ENCODE measurements at places on chromosomes 11 and 22.

DNA sequence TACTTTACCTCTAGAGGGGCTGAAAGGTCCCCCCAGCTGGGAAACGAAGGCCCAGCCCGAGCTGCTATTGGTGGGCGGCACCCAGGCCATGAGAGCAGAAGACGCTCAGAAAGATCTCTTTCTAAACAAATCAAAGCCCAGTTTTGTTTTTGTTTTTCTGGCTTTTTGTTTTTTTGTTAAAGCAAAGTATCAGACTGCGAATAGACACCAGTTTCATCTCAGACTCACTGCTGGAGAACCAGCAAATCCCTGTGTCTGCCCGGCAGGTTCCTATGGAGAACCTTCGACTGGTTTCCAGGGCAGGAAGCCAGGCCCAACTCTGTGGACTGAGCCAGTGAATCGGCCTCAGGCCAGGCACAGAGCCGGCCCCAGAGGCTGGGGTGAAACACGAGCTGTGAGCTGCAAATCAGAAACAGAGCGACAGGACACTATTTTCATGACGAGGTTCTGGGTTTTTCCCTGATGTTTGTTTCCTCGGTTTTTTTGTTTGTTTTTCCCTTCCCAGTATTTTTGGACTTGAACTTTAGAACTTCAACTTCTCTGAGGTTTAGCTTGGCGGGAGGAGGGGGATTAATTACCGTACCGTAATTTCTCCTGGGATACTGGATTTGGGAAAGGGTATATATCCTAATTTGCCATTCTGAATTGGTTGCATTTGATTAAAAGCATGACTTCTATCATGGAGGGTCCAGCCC, 16.0 kb upstream of the B4GALNT4 start:
- DNase-seq = peak; percentile 38

DNA sequence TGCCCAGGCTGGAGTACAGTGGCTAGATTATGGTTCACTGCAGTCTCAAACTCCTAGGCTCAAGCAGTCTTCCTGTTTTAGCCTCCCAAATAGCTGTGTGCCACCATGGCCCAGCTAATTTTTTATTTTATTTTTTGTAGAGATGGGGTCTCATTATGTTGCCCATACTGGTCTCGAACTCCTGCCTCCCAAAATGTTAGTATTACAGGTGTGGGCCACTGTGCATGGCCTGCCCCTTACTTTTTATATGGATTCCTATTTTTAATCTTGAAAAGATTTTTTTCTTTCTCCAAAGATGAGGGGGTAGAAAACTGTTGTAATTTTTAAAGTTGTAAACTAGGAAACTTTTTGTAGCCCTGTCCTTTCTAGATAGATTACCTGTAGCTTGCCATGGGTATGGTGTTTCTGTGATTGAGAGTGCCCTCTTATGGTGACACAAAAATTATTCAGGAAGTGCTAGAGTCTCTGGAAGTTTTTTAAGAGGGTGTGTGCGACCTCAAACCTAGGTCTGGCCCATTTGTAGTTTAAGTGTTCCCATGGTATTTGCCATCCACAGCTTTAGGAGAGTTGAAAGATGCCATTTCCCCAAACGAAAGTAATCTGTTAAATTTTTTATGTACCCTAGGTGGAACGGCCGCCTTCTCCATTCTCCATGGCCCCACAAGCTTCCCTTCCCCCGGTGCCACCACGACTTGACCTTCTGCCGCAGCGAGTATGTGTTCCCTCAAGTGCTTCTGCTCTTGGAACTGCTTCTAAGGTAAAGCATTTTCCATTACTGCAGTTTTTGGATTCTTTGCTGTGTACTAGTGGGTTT, 32.4 kb downstream of the MCAM start:
- DNase-seq = peak; percentile 54

GRCh38 chr11:27443746-27444507, 28.7 kb downstream of the LGR4 start:
- DNase-seq = no peak

DNA sequence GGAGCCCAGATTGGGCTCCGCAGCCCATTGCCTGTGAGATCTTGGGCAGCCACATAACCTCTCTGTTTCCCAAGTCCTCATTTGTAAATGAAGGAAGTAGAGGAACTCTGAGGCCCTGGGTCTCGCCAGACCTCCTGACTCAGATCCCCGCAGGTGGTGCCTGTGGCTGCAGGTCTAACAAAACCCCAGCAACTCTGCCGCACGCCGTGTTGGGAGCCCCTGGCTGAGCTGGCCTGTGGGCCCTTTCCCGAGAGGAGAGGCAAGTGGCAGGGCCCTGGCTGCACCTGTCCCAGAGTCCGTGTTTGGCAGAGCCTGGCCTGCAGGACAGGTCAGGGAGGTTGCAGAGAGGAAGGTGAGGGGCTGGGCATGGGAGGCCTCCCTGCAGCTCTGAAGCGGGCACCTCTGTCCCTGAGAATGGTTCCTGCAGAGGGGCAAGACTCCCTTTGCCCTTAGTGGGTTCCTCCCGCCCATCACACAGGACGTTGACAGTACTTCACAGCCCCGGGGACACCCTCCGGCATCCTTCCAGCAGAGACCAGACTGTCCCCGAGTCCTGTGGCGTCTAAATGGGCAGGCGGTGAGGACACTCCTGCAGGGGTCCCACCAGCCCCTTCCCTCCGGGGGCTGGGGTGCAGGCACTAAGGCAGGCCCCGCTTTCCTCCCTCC, 67.7 kb downstream of the ARHGAP8 start:
- DNase-seq = no peak

- DNase-seq = no peak
These were observed 6.4 kb downstream of the FADS2 start for GRCh38 chr11:61834278-61835048.

GRCh38 chr22:23772649-23773473, at the start of gene MMP11:
TSS of gene MMP11 (plus strand) at chr22:23772849. CDS start at chr22:23772871, 22 bp downstream.
- DNase-seq = peak; percentile 65

DNA sequence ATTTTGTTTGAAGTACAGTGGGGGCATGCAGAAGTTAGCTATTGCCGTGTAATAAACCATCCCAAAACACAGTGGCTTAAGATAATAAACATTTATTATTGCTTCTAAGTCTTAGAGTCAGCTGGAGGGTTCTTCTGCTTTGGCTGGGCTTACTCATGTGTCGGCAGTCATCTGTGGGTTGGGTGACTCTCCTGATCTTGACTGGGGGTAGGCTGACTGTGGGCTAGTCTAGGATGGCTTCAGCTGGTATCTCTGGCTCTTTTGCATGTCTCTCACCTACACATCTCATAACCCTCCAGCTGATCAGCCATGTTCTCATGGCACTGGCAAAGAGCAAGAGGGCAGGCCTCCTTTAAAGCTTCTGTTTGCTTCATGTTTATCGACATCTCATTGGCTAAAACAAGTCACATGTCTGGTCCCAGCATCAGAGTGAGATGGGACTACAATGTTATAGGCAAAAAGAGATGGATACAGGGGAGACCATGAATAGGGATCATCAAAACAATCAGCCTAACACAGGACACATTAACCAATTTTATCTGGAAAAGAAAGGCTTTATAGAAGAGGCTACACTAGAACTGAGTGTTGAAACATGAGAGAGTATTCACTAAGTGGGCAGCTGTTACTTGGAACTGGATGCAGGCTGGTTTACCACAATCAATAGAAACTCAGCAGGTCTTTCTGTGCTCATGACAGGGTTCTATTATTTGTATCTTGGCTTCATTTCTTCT, 5.1 kb downstream of the LRRC51 start:
- DNase-seq = no peak

DNA sequence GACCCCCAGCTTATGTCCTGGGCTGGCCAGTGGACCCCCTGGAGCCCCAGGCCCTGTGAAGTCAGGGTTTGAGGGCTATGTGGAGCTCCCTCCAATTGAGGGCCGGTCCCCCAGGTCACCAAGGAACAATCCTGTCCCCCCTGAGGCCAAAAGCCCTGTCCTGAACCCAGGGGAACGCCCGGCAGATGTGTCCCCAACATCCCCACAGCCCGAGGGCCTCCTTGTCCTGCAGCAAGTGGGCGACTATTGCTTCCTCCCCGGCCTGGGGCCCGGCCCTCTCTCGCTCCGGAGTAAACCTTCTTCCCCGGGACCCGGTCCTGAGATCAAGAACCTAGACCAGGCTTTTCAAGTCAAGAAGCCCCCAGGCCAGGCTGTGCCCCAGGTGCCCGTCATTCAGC, 24.6 kb downstream of the CSF2RB start:
- no peak for DNase-seq

DNA sequence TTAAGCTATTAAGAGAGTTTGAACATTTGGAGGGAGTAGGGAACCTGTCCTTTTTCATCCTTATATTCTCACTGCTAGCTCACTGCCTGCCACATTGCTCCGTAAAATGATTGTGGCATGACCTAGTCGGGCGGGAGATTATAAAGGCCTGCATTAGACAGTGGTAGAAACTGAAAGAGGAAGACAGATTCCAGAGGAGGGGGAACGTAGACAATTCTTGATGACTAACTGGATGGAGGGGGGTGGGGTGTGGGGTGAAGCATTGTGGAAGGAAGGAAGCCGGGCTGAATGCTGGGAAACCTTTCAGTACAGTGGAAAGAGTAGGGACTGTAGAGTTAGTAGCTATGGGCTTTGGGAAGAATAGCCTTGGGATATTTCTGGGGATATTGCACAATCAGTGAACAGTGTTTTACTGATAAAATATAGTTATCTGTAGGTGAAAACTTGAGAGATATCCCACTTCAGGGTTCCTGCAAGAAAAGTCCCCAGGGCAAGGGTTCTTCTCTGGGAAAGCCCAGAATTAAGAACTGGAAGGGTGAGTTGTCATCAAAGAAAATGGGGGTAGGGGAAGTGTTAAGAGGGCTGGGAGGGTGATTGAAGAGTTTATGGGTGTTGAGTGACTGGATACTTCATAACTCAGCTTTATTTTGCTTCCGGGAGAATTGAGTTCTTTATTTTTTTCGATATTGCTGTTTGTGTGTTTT, 2.1 kb downstream of the MED15 start:
- DNase-seq = peak; percentile 96

DNA sequence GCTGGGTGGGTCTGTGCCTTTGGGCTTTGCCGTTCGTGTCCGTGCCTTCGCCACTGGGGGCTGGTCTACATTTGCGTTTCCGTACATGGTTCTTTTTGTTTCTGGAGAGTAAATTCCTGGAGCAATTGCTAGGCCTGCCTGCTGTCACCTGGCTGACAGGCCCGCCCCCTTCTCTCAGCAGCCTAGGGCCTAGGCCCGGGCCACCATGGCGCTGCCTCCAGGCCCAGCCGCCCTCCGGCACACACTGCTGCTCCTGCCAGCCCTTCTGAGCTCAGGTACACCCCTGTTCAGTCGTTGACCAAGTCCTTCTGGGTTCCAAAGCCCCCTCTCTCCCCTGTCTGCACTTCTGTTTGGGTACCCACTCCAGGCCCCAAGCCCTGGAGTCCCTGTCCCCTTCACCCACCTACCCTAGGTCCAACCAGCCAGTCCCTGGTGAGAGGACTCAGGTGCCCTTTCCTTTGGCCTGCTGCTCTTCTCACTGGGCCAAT, 649 bp downstream of the TMEM25 start:
- DNase-seq = no peak

DNA sequence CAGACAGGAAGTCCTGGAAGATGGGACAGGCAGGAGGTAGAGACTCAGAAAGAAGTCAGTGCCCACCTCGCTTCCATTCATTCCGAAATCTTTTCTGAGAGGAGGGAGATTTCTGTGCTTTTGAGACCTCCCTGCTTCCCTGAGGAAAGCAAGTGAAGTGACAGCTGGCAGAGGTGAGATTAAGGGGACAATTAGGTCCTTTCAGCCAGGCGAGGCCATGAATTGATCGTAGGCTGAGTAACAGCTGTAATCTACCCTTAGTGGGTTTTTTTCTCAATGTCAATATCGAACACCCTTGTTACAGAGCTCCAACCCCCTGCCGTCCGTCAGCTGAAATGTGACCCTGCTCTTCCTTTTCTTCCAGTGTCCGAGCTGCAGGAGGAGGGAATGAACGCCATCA, 96.0 kb downstream of the PARVA start:
- DNase-seq = no peak

GRCh38 chr11:48270621-48271020, 7.0 kb downstream of the OR4X1 start:
- no peak for DNase-seq

DNA sequence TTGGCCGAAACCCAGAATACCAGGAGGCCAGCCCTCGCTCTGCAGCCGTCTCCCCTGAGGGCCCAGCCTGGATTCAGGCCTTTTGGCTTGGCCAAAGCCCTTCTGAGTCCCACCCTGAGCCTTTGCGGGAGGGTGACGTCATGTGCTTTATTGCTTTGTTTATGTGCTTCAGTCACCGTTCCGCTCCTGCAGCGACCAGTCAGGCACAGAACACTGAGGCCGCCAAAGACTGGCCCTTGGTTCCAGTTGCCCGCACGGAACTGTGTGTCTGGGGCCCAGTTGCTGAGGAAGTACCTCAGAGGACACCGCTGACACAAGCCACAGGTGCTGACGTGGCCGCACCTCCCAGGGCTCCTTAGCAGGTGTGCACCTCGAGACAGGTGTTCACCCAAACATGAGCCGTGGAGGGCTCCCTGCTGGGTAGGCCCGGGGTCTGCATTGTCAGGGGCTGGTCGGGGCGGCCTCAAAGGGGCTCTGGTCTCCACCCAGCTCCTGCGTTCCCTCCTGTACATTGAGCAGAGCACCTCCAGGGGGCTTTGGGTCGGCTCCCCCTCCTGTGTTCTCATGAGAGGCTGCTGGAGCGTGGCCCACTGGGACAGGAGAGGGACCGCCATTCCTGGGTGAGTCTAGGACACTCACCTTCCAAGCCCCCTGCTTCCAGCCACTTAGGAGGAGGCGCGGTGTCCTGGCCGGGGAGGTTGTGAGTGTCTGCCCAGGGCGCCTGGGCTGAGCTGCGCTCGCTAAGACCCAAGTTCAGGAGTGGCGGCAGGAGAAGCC, 376.8 kb downstream of the TBC1D22A start:
- no peak for DNase-seq

- DNase-seq = peak; percentile 79
These were observed 7.3 kb downstream of the USP47 start for GRCh38 chr11:11848891-11849746.

DNA sequence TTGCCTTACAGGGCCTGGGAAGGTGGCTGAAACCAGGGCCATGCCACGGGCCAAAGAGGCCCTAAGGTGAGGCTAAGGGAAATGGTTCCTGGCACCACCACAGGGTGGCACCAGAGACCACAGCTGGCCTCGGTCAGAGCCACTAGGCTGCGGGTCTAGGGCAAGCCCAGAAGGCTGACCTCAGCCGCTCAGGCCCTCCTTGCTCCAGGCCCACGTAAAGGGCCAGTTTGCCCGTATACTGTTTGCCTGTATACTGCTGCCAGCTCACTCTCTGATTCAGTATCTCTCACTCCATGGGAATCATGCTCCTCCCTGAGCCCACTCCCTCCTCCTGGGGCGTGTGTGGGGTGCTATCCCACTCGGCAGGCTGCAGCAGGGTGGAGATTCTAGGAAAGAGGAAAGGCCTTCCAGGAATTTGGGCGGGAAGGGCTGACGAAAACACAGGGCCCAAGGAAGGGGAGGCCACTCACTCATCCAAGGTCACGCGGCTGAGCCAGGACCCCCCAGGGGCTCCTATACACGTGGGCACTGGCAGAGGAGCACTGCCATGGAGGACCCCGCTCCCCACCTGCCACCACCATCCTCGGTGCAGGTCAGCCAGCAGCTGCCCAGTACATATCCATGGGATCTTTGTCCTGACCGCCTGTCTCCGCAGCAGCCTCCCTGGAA, 62.4 kb downstream of the NECTIN1 start:
- peak; percentile 78 for DNase-seq

- peak; percentile 40 for DNase-seq
These were observed 115.8 kb upstream of the PITPNB start for GRCh38 chr22:28034760-28035401.

All from ELR (cell line).